Activated CD4-positive, alpha-beta T cell treated with anti-CD3 and anti-CD28 coated beads for 36 hours (primary cell): ENCODE measurements at places on chromosomes 11 and 22.

- DNase-seq = no peak
Observed at GRCh38 chr11:17421781-17422180, 33.3 kb upstream of the KCNJ11 start.

GRCh38 chr11:63937713-63938478 is 906 bp upstream of the NAA40 start:
- peak; percentile 38 for DNase-seq

GRCh38 chr11:65590240-65590738 is 5.3 kb downstream of the KCNK7 start:
- no peak for DNase-seq

GRCh38 chr11:113722934-113723333 is 16.8 kb upstream of the TMPRSS5 start:
- no peak for DNase-seq

- peak; percentile 60 for DNase-seq
Observed at GRCh38 chr22:22748297-22748743, 103.9 kb downstream of the GGTLC2 start.

GRCh38 chr11:117560780-117561530 is 233.3 kb downstream of the CEP164 start:
- DNase-seq = no peak

DNA sequence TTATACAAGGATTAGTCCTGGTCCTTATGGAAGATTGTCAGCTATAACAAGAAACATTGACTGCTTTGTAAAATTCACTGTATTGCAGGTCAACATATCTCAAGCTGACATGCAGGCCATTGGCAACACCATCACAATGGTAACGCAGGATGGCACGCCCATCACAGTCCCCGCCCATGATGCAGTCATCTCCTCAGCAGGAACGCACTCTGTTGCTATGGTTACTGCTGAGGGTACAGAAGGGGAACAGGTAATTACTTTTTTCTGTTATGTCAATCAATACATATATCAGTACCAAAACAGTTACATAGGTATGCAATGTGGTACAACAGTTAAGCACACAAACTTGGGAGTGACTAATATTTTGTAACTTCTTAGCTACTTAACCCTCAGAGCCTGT is 55.3 kb downstream of the ZNF143 start:
- peak; percentile 22 for DNase-seq

- DNase-seq = no peak
Observed at GRCh38 chr11:75715688-75716087, 1.9 kb upstream of the MOGAT2 start.

GRCh38 chr11:125347261-125347585 is 148.8 kb downstream of the FEZ1 start:
- no peak for DNase-seq

- no peak for DNase-seq
Observed at GRCh38 chr11:123518496-123519054, 88.5 kb downstream of the GRAMD1B start.

GRCh38 chr11:99098258-99098657 is 77.5 kb downstream of the CNTN5 start:
- no peak for DNase-seq

GRCh38 chr11:84289381-84289906 is 1003.3 kb upstream of the CCDC90B start:
- DNase-seq = no peak

DNA sequence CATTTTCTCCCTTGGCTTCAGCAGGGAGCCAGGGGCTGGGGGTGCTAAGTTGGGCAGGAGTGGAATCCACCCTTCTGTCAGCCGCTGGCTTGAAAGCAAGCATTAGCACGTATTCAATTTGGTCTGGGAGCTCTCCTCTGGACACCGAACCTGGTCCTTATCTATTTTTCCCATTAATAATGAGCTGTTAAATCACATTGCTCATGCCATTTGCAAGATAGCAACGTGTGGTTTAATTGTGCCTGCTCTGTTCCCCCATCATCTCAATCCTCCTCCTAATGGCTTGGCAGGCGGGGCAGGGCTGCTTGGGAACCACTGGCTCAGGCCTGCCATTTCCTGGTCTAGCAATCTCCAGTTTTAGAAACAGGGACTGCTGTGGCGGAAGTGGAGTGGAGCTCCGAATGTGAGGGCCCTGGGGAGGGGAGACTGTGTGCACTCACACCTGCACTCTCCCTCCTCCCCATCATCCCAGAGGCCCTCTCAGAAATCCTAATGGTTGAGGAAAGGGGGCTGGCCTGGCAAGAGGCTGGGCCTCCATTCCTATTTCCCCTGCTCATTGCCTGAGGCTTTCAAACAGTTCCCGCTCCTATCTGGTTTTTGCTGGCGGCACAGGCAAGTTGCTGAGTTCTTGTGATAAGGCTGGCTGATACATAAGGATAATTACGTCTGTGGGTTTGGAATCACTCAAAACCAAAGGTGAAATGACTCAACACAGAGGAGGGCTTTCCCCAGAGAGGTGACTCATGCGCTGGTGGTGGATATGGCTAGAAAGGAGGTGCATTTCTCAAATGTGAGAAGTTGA is 201.2 kb upstream of the E2F8 start:
- peak; percentile 84 for DNase-seq

DNA sequence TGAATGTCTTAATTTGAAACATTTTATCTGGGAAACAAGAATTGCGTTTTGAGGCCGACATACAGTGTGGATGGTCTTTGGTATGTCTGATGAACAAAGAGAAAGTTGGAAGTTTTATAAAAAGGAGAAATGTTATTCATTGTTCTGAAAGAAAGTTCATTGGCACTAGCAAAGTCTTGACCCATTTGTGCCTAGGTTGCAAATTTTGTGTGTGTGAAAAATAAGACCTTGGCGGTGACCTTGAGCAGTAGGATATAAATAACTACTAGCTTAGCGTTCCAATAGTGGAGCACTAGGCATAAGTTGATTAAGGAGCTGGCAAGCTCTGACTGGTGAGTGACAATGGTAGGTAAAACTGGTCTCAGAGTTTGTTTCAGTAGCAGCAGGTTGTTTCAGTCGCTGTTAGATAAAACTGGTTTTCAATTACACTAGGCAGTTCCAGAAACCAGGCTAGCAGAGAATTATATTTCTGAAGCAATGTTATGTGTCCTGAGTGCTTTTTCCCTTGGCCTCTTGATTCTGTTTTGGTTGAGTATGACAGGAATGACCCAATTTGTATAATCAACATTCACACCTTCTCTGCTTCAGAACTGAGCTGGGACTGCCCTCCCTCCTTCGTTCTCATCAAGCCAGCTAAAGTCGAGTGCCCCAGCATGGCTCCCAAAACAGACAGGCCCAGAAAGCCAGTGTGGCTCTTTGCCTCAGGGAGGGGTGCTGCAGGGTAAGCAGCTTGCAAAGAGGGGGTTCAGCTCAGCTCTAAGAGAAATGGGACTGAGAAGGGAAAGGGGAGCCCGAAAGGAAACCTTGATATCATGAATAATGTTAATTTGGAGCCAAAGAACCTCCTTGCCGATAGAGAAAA is 85.7 kb downstream of the NTM start:
- no peak for DNase-seq

DNA sequence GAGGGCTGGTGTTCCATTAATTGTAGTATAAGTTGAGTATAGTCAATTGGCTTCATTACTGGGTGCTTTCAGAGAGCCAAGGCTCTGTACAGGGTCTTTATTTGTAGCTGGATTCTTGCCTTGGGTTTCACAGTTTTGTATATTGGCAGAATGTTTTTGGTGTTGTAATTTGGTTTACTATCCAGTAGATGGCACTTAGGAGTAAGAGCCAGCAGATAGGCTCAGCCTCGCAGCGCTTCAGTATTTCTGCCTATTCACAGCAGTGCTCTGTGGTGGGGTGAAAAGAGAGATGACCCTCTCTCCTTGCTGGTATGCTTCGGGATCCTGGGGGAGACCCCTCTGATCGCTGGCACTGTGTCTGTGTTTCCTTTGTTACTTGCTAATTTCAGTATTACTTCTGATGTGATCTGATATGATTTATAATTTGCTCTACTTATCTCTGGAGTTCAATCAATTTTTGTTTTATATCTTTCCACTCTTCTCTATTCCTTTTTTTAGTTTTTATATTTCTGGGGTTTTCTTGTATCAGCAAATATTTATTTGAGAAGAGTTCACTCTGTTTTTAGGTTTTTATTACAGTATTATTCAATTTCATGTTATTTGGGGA is 52.2 kb downstream of the ANO5 start:
- DNase-seq = peak; percentile 37

DNA sequence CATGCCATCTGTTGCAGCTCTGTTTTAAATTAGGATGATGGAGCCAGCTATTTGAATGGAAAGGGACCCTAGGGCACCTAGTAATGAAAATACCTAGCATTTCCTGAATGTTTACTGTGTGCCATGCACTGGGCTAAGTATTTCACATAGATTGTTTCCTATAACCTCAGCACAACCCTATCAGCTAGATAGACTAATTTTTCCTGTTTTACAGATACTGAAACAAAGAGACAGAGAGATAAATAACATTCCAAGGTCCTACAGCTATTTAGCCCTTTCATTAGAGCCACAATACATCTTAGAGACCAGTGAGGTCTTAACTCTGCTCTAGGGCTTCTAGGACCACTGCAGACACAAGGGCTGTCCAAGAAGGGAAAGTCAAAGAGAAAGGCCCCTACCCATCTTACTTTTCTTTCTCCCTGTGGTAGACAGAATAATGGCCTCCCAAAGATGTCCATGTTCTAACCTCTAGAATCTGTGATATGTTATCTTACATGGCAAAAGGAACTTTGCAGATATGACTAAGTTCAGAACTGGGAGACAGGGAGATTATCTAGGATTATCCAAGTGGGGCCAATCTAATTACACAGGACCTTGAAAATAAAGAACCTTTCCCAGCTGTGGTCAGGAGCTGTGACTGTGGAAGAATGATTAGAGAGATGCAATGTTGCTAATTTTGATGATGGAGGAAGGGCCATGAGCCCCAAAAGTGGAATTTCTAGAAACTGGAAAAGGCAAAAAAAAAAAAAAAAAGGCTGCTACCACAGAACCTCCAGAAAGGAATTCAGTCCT is 157.0 kb downstream of the CCDC34 start:
- no peak for DNase-seq

GRCh38 chr11:124747406-124748099 is 4.5 kb downstream of the VSIG2 start:
- DNase-seq = no peak

DNA sequence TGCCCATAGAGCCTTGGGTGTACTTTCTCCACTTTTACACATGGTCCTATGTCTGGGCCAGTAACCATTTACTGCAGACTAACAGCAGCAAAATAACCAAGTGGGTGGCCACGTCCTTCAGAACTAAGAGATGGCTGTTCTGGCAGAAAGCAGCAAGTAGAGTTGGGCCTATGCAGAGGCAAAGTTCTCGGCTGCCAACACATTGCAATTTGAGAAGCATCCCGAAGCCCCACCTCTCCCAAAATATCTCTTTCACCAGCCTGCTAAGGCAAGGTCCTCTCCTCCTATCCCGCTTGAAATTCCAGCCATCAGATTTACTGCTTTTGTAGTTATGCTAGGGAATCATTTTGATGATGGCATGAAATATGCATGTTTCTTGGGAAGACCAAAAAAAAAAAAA is 118.5 kb upstream of the APOA1 start:
- no peak for DNase-seq

GRCh38 chr11:69711822-69712801 is 8.3 kb upstream of the FGF19 start:
- peak; percentile 47 for DNase-seq

DNA sequence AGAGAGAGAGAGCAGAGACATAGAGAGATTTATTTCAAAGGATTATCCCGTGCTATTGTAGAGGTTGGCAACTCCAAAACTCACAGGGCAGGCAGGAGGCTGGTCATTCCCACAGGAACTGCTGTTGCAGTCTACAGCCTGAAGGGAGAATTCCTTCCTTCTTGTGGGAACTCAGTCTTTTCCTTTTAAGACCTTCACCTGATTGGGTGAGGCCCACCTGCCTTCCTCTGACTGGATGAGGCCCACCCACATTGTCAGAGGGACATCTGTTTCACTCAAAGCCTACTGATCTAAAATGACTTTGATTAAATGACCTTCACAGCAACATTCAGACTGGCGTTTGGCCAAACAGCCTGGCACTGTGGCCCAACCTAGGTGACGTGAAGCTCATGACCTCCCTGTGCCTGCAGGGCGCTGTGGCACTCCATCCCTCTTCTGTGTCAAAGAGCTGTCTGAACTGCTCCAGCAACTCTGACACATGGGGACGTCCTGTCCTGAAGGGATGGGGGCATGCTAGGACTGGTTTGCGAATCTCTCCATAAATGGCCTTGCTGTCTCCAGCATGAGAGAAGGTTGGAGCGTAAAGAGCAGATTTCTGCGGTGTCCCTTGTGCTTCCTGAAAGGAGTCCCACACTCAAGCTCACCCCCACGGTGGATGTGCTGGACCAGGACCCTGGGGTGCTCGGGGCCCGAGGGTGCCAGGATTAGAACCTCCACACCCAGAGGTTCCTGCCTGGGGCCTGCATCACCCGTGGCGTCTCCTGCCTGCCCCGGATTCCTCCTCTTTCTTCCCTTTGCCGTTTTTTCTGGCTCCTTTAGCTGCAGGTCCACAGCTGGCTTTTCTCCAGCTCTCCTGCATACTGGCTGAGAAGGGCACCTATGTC is 20.7 kb downstream of the KRTAP5-5 start:
- no peak for DNase-seq

GRCh38 chr11:134664447-134665187 is 252.6 kb upstream of the B3GAT1 start:
- DNase-seq = no peak

- no peak for DNase-seq
Observed at GRCh38 chr11:41116970-41117369, 342.5 kb downstream of the LRRC4C start.

- no peak for DNase-seq
Observed at GRCh38 chr11:104093426-104094280, 57.2 kb downstream of the DDI1 start.

- DNase-seq = no peak
Observed at GRCh38 chr11:27611947-27612455, 88.3 kb downstream of the BDNF start.

DNA sequence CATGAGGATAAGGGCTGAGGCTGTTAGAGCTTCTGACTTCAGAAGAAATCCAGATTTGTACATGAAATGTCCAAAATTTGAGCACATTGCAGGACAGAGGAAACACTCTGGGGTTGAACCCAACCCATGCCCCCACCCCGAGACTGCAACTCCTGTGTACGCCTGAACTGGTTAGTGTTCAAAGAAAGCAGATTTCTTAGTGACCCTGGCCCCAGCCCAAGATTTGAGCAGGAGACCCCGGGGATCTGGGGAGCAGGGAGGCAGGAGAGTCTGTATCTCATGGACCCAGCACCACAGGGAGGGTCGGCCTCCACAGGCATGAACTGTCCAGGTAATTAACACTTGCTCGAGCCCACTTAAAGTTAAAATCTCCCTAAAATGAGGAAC is 69.3 kb upstream of the WNT7B start:
- DNase-seq = no peak
